Left renal pelvis (tissue), 4 donors: ENCODE measurements at places on chromosomes 5 and 9.
A peak's percentile ranks its signal among the peaks of the same experiment; 100 is the strongest.

DNA sequence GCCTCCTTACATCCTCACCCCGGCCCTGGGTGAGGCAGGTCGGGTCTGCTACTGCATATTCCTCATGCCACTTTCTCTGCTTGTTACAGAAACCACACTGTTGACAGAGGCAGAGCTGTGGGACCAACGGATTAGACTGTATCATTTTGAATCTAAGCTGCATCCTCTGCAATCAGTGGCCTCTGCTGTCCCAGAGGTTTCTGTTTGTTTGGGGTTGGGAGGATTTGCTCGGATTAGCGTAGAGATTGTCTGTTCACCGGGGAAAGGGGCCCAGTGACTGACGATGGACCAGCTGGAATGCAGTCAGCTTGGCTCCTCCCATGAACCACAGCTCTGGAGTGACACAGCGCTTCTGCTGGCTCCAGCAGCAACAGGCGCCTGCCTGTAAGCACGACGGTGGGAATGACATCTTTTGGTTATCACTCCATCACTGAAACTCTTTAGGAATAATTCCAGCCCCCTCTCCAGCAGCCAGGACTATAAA lies 37.3 kb upstream of the ADRA1B start:
- DNase-seq: peak; percentile 44

DNA sequence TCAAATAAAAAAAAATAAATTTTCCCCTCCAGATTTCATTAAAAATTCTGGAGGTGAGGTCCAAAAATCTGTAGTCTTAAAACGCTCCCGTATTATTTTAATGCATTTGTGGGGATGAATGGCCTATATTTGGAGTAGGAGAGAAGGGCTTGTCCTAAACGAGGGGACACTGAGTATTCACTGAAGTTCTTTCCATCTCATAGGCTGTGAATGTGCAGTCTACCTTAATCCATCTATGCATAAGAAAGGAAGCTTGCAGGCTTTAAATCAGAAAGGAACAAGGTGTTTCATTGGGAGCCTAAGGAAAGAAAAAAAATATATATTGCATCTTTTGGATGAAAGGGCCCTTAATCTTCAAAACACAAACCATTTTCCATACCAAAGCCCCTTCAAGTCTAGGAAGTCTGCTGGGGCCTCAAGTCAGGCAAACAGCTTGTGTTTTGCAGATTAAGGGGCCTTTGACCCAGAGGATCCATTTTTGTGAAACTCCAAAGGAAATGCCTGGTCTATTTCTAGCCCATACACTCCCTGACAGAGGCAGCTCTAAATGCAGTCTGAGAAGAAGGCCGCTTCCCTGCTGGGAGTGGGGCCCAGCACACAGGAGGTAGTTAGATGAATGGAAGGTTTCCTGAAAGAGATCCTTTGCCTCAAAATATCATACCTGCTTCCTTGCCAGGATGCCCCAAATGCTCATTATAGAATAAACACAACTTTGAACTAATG lies 35.6 kb downstream of the BRINP1 start:
- DNase-seq: no peak

DNA sequence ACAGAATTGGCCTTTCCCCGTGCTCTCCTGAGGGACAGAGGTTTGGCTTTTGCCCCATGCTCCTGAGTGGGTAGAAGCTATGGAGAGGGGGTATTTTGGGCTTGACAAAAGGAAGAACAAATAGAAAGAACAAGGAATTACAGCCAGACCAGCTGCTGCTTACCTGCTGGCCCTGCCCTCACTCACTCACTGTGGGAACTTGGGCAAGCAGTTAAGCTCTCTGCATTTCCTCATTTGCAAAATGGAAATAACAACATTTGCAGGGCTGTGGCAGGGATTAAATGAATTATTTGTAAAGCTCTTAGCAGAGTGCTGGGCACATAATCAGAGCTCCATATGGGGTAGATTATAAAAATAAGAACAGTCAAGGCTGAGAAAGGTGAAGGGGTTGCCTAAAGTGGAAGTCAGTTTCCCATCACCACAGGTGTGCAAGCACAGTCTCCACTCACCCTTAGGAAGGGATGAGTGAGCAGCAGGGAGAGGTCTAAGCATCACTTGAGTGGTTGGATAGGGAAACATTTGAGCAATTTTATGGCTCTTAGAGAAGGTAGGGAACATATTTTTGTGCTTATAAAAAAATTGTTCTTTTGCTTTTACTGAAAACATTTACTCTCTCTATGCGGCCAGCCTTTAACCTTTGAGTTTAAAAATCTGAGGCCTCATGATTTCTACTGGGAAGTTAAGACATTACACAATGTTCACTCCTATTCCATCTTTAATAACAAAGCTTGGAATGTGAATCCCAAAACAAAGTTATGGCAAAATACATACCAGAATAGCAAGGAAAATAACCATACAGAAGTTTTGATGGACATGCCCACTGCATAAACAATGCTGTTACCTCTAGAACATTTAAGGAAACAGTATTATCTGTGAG lies 42.8 kb upstream of the LHFPL2 start:
- DNase-seq: no peak

DNA sequence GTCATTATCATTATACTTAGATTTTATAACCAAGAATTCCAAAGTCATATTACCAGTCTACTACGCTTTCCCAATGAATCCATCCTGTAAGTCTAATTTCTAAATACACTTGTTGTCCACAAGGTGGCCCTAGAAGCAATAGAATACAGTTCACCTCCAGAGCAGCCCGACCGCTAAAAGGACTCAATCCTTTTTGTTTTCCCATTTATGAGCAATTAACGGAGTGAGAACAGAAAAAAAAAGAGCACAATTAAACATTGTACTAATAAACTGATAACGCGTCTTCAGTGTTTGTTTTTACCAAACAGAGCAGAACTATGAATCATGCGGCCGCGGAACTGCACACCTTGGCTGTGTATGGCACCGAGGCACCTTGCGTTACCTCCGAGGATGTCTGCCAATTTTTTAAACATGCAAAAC lies 160.7 kb upstream of the DAPK1 start:
- peak; percentile 69 for DNase-seq

GRCh38 chr5:98872674-98873073 lies 56.1 kb downstream of the CHD1 start:
- DNase-seq: no peak

GRCh38 chr5:170843870-170844269 lies 17.9 kb upstream of the RANBP17 start:
- no peak for DNase-seq

GRCh38 chr9:92723801-92724323 lies 40.8 kb downstream of the BICD2 start:
- DNase-seq: no peak

DNA sequence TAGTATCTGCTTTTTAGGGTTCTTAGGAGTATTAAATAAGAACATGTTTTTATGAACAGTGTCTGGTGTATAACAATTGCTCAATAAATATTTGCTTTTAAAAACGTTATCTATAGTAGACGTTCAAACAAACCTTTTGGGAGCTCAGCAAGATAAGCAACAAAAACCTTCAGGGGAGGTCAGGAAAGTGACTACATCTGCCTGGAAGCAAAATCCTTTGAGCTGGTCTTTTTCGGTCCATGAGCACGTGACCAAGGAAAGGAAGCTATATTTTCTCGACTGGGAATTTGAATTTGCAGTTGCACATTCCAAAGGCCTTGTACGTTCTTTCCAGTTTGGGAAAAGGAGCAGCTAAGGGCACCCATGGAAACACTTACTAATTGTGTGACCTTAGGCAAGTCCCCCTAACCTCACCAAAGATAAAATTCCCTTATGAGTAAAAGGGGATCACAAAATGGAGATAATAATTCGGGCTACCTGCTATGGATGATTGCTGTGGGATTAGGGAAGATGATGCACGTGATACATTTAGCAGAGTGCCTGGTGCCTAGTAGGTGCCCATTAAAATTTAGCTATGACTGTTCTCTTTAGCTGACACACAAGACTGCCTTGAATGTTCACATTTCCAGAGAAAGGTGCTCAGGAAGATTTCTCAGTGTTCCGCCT lies 45.4 kb downstream of the PTTG1 start:
- DNase-seq: no peak

GRCh38 chr5:132808448-132808847 lies 4.7 kb upstream of the SOWAHA start:
- DNase-seq: no peak

- DNase-seq: no peak
Measured at GRCh38 chr5:66796305-66797292, 200.4 kb downstream of the MAST4 start.

DNA sequence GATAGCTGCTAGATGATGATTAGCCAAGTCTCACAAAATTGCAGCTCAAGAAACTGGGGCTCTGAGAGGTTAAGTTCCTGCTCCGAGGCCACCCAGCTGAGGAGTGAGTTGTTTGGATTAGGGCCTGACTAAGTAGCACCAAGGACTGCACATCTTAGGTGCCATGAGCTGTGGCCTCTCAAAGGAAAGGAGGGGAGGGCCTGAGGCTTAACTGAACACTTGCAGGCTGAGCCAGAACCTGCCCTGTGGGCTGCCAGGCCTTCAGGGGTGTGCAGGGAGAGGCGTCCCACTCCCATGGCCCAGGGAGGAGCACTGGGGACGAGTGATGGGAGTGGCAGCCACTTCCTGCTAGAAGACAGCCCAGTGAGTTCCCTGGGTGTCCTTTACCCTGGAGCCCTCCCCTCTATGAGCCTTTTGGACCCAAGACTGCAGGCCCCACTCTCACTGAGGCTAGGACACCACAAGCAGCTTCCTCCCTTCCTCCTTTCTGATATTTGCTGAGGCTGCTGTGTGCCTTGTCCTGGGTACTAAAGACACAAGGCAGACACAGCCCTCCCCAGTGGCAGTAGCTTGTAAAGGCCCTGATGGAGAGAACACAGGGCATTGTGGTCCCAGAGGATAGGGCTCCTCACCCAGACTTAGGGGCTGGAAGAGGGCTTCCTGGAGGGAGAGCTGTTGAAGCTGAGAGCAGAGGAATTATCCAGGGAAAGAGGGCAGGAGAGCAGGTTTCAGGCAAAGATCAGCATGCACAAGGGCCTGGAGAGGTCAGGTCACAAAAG lies 22.1 kb downstream of the LMX1B start:
- DNase-seq: no peak

- no peak for DNase-seq
Measured at GRCh38 chr5:109951348-109951747, 261.6 kb downstream of the MAN2A1 start.

- no peak for DNase-seq
Measured at GRCh38 chr5:168943091-168943884, 357.7 kb downstream of the SLIT3 start.

GRCh38 chr9:19498015-19498414 lies 89.2 kb downstream of the ACER2 start:
- no peak for DNase-seq

- DNase-seq: no peak
Measured at GRCh38 chr5:78964889-78965288, 20.2 kb downstream of the ARSB start.

DNA sequence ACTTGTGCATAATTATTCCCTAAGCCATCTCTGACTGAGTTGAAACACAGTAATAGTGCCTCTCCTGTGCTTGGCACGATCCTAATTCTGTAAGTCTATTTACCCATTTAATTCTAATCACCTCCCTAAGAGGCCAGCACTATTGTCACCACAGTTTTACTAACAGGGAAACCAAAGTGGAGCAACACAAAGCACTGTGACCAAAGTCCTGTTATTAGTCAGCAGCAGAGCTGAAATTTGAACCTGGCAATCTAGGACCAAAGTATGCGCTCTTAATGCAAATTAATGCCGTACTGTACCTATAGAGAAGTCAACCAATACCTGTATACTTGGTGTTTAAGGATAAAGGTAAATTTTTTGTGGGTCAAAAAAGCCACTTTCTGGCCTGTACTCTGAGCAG lies 77.1 kb upstream of the CNTLN start:
- DNase-seq: no peak

DNA sequence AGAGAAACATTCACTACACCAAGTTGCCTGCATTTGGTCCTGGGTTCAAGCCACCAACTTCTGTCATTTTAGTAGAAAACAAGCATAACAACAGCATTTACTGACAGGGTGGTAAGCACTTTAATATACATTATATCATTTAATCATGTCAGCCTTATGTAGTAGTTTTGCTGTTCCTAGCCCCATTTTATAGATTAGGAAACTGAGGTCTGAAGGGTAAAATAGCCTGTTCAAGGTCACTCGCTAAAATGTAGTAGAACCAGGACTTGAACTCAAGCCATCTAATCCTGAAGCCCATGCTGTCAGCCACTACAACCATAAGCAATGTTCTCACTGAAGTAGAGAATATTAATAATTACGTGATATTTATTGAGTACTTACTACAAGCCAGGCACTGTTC lies 59.7 kb upstream of the TRIM32 start:
- DNase-seq: no peak

DNA sequence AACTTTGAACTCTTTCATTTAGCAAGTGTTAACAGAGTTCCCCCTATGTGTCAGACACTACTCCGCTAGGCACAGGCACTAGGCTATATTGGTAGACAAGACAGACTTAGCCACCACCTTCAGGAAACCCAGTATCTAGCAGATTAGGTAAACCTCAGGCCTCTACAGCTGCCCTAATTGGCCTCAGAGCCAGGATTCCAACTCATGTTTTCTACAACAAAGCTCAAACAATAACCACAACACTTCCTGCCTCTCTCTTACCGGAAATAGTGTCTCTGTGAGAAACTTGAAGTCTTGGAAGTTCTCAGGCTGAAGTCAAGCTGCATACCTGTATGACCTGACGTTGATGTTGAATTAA lies 116.6 kb upstream of the SLC44A1 start:
- no peak for DNase-seq

DNA sequence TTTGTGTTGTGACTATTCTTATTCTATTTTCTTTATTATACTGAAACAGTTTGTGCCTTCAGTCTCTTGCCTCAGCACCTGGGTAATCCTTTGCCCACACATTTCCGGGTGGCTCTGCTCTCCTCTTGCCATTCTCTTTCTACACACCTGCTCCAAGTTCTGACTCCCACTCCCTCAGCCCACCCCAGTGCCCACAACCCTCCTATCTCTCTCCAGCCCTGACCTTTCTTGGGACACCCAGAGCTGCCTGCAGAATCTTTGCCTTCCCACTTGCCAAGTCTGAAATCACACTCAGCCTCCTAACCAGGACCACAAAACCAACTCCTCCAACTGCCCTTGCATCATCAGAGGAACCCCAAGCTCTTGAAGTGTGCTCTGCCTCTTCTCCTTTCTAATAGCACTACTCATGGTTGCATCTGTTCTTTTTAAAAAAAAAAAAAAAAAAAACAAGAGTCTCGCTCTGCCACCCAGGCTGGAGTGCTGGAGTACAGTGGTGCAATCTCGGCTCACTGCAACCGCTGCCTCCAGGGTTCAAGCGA lies 4.1 kb downstream of the SWI5 start:
- no peak for DNase-seq

GRCh38 chr9:4548811-4549725 lies 58.8 kb downstream of the SLC1A1 start:
- no peak for DNase-seq

GRCh38 chr9:92983984-92984589 lies 36.8 kb downstream of the FGD3 start:
- DNase-seq: no peak

GRCh38 chr5:59790376-59790775 lies 103.2 kb downstream of the PDE4D start:
- DNase-seq: no peak

GRCh38 chr5:124343451-124343867 lies 403.0 kb downstream of the ZNF608 start:
- no peak for DNase-seq

- no peak for DNase-seq
Measured at GRCh38 chr9:18692268-18692667, 218.3 kb downstream of the ADAMTSL1 start.
